Activated naive CD8-positive, alpha-beta T cell treated with anti-CD3 and anti-CD28 coated beads, Interleukin-2, amount 50 U/mL, for 16 hours (primary cell): ENCODE measurements at places on chromosomes 5 and 9.

- no peak for DNase-seq
These were observed 325.6 kb downstream of the ZSWIM6 start for GRCh38 chr5:61657686-61658085.

DNA sequence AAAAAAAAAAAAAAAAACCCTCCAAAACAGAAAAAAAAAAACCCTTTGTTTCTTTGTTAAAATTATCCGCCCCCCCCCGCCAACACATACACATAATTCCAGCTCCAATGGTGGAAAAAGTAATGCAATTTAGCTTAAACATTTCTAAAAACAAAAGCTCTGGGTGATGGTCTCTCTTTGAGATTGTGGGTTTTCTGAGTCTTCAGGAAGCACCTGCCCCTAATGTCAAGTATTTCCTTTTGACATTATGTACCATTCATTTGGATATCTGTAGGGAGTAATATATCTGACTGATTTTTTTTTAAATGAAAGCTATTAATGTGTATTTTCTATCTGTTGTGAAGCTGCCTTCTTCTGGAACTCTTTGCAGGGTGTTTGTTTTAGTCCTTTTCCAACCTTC is 389.7 kb downstream of the TAF11L14 start:
- DNase-seq, result no peak

DNA sequence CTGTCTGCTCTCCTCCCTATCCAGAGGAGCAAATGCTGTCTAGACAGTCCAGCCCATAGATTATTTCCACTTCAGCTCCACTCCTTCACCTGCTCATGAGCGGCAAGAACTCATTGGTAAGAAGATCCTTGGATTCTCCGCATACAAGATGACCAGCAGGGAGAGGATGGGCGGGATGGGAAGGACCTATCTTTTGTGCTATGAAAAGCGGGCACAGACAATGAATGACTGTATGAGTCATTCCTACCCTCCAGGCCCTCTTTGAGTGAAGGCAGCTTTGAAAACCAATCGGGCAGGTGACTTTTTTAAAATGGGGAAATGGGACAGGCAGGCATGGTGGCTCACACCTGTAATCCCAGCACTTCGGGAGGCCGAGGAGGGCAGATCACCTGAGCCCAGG is 49.4 kb downstream of the SMIM23 start:
- no peak for DNase-seq

GRCh38 chr5:68046445-68046844 is 169.1 kb upstream of the PIK3R1 start:
- DNase-seq, result no peak

GRCh38 chr5:111254613-111255012 is 30.4 kb downstream of the CAMK4 start:
- peak; percentile 68 for DNase-seq

DNA sequence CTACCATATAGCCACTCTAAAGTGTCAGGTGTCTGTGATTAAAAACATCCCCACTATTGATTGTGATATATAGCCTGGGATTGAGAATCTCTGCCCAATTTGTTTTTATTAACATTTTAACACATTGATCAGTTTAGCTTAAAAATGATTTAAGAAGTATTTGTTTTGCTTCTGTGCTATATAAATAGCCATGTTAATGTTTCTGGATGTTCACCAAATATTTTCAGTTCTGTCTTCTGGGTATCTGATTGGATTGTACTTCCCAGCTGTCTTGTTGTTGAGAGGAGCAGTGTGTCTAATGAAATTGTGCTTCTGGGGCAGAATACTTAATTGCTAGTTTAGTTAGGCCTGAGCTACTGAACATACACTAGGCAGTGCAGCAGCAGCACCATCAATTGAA is 126.6 kb upstream of the TUSC1 start:
- no peak for DNase-seq

DNA sequence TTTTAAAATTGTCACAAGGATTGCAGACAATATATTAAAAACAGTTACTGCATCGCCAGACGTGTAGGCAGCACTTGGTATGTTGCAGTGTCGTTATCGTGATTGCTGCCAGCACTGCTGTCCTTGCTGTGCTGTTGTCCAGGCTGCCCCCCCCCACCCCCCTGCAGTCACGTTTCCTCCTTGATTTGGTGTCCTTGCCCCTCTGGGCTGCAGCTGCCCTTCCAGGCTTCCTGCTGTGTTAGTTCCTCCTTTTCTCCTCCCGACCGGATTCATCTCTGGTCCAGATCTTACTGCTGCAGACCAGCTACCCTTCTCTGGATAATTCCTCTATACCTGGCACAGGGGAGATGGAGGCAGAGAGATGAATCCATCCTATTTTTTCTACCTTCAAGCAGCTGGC is 298.9 kb downstream of the TRIM32 start:
- no peak for DNase-seq

GRCh38 chr5:54146390-54146789 is 164.0 kb downstream of the ARL15 start:
- no peak for DNase-seq

- no peak for DNase-seq
These were observed 3.7 kb upstream of the CAMK2A start for GRCh38 chr5:150293091-150293941.

- DNase-seq, result no peak
These were observed 244.9 kb upstream of the IRX1 start for GRCh38 chr5:3350781-3351180.

DNA sequence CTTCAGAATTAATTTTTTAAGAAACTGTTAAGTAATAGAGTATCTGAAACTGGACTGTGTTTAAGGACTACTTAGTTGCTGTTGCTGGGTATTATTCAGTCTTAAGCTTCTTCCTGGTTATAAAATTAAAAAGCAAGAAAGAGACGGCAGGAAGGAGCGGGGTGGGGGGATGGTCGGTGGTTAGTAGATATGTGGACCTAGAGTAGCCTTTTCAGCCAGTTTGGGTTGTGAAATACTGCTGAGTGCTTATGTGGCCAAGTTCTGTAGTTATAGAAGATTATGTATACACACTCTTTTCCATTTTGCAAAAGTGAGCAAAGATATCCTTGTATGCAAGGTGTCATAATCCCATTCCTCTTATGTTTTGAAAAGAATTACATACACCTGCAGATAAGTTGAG is 28.5 kb downstream of the TRIO start:
- no peak for DNase-seq

GRCh38 chr9:99049228-99049627 is 55.7 kb upstream of the TGFBR1 start:
- no peak for DNase-seq

- DNase-seq, result no peak
These were observed 14.9 kb upstream of the SCAMP1 start for GRCh38 chr5:78345485-78345884.

DNA sequence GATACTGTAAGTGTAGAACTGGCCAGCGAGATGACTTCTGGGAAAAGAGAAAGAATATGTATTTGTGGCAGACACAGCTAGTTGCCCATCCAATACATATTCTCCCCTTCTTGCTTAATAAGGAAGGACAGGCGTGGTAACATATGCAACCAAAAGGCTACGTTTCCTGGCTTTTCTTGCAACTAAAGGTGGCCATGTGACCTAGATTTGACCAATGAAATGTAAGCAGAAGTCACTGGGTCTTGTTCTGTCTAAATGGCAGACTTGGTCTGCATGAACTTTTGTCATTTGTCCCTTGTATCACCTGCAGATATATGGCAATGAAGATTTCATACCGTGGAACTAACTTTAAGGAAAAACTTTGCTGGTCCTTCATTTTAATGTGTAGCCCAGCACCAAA is 183.8 kb downstream of the CDH12 start:
- DNase-seq, result no peak

DNA sequence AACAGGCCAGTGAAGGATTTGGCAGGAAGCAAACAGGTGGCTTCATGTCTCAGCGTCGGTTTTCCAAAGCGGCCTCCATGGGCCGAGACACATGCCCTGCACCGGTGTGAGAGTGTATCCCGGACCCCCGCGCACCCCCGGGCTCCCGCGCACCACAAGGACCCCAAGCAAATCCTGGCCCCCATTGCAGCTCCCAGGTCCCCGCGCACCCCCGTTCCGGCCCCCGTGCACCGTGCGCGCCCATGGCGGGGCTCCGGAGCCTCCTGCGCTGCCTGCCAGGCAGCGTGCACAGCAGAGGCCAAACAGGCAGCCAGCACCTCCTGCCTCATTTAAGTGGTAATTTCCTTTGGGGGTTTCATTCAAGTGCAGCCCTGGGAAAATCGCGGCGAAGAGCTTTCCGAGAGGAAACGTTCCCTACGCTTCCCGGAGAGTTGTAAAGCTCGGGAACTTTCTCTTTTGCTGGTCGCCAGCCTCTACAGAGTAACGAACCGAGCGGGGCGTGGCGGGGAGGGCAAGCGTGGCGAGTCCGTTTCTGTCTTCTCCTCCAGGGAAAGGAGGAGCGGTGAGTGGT is 145.5 kb upstream of the SLC24A2 start:
- no peak for DNase-seq

DNA sequence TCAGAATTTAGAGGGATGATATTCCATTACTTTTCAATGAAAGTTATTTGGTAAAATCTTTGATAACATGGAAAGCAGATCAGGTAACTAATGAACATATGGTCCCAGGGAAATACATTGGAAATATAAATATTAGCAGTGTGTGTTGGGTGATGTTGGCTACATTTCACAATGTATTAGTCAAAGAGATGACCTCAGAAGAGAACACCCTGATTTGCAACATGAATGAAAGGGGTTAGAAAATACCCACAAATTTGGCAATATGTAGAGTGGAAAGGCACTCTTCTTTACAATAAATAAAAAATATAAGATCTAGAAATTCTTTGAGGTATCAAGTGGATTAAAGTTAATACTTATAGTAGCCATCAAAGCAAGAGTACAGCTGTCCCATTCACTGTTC is 606.7 kb downstream of the PSAT1 start:
- no peak for DNase-seq
